ENCODE measurements at places on chromosomes 6 and 20.

DNA sequence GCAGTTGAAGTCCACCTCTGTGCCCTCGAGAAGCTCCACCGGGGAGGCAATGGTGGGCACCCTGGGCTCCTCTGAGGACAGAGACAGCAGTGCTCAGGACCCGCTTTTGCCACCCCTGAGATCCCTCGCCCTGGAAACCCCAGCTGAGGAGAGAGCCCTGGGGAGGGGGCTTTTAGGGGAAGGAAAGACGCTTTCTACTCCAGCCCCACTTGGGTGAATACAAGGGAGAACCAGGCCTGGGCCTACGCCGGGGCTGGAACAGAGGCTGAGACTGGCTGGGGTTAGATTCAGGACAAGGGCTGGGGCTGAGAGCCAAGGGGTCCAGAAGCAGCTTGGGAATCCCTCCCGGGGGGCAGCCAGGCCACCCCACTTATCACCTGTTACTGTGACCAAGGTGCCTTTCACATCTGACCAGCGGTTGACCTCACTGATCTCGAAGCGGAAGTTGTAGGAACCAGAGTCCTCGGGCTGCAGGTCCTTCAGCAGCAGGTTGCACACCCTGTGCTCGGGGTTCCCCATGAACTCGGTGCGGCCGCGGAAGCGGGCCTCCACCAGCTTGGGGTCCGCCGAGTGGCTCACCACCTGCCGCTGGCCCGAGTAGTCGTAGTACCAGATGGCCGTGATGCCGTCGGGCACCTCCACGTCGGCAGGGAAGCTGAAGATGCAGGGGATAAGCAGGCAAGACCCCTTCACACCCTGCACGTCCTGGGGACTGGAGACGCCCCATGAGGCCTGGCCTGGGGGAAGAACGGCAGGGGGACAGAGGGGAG lies 6.2 kb downstream of the SIGLEC1 start:
- DNase-seq: no peak

GRCh38 chr20:23754731-23755130 lies 4.0 kb upstream of the CST1 start:
- DNase-seq: no peak

GRCh38 chr20:50652702-50653294 lies 38.5 kb downstream of the RIPOR3 start:
- no peak for DNase-seq

- DNase-seq: no peak
These were observed 309.5 kb downstream of the TAF4 start for GRCh38 chr20:61755971-61756845.

DNA sequence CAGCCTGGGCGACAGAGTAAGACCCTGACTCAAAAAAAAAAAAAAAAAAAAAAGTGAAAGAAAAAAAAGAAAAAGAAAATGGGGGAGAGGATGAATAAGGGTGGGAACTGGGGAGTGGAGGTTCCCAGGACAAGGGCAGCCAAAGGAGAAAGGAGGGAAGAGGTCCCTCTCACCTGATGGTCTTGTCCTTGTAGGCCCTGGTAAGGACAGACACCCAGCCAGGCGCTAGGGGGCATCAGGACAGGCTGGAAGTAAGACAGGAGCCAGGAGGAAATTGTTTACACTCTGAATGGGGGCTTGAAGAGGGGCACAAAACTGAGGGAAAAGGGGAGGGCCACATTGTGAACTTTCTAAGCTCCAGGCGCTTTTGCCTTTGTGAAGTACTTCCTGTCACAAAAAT lies 2.3 kb upstream of the ALDH5A1 start:
- DNase-seq: no peak

DNA sequence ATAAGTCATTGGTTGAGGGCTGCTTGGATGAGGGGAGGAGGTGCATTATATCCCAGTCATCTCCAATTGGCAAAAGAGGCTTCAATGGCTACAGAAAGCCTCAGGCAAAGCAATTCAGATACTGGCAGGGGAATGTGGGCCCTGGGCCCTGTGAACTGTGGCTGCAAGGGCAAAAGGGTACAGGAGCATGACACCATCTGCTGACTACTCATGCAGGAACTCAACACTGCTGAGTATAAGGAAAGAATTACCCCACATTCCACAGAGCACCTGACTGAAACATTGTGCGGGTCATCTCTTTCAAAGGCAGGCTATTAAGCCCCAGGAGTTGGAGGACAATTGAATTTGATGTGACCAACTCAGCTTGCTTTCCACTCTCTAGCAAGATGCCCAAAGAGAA lies 92.1 kb upstream of the SPTLC3 start:
- no peak for DNase-seq

DNA sequence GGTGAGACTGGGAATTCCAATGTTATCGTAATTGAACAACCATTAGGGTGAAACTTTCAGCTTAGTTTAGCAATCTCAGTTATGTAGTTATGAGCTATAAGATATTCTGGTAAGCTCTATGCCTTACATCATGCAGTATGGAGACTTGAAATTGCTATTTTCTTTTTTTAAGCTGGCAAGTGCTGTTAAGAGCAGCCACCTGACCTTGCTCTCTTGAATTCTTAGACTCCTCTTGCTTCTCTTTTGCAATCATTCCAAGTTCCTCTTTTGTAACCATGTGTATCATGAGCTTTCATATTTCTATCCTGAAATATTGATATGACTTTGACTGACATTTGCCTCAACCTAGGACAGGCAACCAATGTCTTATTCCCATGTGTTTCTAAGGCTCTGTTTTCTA lies 446.3 kb upstream of the SLC35B3 start:
- no peak for DNase-seq

DNA sequence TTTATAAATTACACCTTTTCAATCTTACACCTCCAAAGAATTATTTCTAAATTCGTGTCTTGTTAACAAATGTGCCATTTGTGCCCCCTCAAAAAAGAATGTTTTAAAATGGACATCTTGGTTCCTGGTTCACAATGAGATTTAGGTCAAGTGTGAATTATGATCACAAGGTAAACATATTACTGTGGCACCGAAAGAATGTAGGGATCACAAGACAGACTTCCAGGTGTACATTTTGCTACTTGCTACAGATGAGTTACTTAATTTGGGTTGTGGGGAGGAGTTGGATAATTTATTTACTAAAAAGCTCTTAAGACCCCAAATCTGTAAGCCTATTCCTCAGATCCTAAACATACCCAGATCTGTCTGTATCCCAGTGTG lies 25.0 kb upstream of the ADTRP start:
- DNase-seq: no peak

- DNase-seq: no peak
These were observed 70.1 kb downstream of the PHF3 start for GRCh38 chr6:63705707-63706106.

DNA sequence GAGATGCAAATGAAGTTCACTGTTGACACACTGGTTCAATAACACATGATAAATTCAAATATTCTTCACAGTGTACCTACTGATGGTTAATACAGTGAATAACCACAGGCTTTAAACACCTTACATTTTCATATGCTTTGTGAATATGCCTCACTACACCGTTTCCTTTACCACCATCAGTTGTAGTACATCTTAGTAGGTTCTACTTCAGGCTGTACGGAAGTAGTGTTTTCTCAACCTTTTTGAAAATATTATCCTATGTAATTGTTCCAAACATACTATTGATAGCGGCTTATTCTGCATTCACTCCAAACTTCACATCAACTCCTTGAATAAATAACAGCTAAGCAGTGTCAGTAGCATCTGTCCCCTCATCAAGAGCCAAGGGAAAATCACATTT lies 15.3 kb downstream of the ZBTB9 start:
- no peak for DNase-seq

GRCh38 chr6:165799391-165800153 lies 136.5 kb upstream of the PDE10A start:
- DNase-seq: no peak

GRCh38 chr20:56724241-56724757 lies 95.2 kb downstream of the TFAP2C start:
- DNase-seq: no peak

DNA sequence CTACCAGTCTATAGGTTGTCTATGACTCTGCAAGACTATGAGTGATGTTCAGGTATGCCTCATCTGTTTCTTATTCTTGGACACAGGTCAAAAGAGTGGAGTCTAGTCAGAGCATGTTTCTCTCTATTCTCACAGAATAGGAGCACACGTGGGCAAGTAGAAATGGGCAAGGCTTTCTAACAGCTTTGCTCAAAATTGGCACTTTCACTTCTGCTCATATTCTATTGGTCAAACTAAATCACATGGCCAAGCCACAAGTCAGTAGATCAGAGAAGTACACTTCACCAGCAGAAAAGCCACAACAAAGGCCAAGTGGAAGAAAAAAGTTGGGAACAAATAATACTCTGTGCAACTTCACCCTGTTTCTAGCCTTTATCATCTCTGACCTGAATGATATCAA lies 354.5 kb upstream of the SYNCRIP start:
- DNase-seq: no peak

DNA sequence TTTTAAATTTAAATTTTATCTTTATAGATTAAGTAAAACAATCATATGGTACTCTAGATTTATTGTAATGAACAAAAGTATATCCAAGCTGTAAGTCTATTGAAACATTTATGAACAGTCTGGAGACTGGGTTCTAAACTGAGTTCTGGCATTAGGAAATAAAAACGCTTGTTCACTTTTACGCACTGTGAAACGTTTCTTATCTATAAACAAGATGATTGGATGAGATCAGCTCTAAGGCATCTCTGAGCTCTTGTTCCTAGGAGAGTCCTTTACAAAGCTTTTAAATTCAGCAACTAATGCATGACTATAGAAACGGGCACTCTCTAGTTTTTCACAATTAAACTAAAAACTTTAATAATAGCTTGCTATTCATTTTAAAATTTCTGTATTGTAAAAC lies 6.8 kb downstream of the HUS1B start:
- no peak for DNase-seq
